Stimulated activated CD4-positive, alpha-beta T cell treated with anti-CD3 and anti-CD28 coated beads, Interleukin-12 subunit alpha, Interleukin-12 subunit beta, amount 100 ng/mL, for 24 hours (primary cell): ENCODE measurements at places on chromosomes 7 and 10.

- no peak for DNase-seq
Observed at GRCh38 chr10:88157981-88158465, 294.6 kb downstream of the PTEN start.

DNA sequence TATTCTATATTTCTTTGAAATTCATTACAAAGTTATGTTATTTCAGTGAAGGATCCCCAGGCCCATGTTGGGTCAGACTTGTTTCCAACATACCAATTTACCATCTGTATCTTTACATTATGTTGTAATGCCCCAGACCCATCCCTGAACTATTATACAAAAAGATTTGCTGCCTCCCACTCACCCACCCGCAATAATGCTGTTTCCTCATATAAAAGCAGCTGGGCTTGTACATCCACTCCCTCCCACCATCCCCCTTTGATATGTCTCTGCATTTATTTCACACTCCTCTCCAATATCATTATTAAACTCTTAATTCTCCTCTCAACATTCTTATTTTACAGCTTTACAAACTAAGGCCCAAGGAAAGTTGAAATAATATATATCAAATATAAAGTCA, 153.7 kb downstream of the DOCK4 start:
- DNase-seq = no peak

- DNase-seq = peak; percentile 58
Observed at GRCh38 chr10:61882621-61883370, 18.7 kb upstream of the ARID5B start.

- no peak for DNase-seq
Observed at GRCh38 chr10:119931871-119932270, 39.3 kb downstream of the SEC23IP start.

DNA sequence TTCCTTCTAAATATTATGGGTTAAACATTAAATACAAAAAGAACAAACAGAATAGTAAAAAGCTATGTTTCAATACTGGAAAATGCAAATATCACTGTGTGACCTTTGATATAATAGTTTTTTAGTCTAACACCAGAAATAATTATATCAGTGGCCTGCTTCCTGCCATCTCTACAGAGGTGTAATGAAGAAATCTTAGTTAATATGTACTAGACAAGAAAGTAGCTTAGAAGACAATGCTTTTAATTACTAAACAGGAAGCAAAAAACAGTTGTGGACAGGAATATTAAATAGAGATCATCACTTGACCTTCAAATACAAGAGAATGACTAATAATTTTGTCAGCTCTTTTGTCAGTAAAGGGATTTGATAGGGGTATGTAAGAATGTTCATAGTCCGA, 47.4 kb upstream of the LRRN3 start:
- no peak for DNase-seq

- no peak for DNase-seq
Observed at GRCh38 chr10:103199488-103199887, 6.4 kb upstream of the NT5C2 start.

DNA sequence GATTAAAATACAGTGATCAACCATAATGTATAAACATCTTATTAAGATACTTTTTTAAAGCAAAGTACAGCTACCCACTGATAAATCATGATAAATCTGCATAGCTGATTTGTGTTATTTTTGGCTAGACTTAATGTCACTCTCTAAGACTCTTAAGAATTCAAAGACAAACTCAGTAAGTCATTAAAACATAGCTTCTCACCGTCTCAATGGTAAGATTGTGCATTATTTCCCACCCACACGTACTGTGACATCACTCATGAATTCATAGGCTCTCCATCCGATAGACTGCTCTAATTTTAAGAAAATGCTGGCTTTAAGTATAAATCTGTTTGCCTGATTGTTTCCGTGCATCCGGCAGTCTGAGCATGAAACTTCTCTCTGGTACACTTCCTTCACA, 266.1 kb downstream of the GLI3 start:
- DNase-seq = no peak

GRCh38 chr7:139909379-139910050, 80.5 kb downstream of the TBXAS1 start:
- no peak for DNase-seq
